RPMI8226 (cell line): ENCODE measurements at places on chromosomes 4 and X.

DNA sequence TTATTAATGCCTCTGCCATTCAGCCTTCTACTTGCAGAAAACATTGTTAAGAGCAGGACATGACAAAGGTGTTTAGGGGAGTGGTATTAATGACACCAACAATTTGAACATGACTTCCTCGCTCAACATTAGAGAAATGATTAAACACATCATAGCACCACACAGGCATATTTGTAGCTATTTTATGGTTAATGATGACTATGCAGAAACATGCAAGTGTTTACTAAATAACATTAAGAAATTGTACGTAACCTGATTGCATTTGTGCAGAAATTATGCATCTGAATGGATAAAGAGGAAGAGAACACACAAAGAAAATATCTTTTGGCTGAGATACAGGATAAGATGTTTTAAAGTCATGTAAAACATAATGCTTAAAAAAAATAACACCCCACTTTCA is 323.5 kb downstream of the LDB2 start:
- DNase-seq, result no peak

- no peak for DNase-seq
These were observed 13.2 kb upstream of the CTSO start for GRCh38 chr4:155966731-155967395.

DNA sequence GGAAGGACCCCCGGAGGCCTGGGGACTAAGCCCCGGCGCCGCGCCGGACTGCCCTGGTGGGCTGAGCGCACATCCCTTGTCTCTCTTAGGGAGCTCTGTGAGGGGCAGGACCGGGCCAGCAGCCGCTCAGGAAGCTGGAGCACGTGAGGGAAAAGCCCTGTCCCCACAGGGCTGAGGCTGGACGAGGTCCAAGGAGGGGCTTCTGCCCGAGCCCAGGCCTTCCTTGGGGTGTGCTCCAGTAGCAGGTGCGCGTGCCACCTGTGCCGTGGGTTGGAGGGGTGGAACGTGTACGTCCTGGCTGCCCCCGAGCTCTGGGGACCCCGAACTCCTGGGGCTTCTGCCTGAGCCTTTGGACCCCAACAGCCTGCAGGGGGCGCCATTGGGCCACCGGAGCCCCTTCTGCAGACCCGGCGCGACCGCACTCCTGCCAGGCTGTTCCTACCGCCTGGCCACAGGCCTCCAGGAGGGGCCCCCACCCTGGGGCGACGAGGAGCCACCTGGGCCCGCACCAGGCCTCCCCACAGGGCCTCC is 27.2 kb downstream of the TACC3 start:
- DNase-seq, result peak; percentile 83

DNA sequence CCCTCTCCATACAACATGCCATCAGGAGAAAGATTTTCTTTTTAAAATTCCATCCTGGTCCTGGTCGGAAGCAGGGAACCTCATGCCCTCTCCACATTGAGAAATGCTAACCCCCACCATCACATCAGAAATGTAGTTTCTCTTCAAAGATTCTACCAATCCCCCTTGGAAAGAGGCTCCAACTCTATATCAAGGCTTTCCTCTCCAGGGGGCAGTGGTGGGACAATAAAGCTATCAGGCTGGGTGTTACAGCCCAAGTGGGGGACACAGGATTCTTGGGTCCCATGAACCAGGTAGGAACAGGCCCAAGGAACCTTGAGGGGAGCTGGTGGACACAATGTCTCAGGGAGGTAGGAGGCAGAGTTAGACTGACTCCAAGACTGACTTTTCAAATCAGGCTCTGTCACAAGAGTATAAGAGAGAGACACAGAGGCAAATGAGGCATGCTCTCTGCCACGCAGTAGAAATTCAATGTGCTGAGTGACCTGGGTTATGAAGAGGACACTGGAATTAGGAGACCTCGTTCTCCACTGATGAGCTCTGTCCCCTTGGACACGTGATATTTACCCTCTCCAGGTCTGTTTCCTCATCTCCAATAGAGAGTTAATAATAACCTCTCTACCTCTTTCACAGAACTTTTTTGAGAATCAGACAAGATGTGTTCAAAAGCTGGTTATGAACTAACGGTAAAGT is 4.5 kb downstream of the GJB1 start:
- DNase-seq, result no peak

DNA sequence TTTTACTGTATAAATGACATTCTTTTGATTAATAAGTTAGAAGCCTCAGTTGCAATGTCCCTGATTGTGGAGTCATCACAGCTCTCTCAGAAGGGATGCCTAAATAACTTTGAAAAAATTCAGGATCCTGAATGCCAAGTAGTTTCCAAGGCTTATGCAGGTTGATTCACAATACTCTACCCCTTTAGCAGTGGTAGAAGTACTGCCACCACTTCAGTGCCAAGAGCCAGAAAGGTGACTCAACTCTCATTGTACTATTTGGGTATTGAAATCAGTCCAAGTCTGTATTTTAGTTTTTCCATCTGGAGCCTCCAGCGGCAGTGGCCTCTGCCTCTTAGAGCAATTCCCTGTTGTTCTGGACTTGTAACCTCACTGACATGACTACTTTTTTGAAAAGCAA is 320.1 kb upstream of the NDST4 start:
- no peak for DNase-seq

DNA sequence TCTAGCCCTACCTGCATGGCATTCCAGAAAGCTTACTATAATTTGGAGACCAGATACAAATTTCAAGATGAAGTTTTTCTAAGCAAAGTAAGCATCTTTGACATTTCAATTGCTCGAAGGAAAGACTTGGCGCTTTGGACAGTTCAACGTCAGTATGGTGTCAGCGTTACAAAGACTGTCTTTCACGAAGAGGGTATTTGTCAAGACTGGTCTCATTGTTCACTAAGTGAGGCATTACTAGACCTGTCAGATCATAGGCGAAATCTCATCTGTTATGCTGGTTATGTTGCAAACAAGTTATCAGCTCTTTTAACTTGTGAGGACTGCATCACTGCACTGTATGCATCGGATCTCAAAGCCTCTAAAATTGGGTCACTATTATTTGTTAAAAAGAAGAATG is 17.6 kb downstream of the THAP9 start:
- DNase-seq, result no peak

- DNase-seq, result no peak
These were observed 67.5 kb upstream of the CLDN34 start for GRCh38 chrX:9899640-9900111.

DNA sequence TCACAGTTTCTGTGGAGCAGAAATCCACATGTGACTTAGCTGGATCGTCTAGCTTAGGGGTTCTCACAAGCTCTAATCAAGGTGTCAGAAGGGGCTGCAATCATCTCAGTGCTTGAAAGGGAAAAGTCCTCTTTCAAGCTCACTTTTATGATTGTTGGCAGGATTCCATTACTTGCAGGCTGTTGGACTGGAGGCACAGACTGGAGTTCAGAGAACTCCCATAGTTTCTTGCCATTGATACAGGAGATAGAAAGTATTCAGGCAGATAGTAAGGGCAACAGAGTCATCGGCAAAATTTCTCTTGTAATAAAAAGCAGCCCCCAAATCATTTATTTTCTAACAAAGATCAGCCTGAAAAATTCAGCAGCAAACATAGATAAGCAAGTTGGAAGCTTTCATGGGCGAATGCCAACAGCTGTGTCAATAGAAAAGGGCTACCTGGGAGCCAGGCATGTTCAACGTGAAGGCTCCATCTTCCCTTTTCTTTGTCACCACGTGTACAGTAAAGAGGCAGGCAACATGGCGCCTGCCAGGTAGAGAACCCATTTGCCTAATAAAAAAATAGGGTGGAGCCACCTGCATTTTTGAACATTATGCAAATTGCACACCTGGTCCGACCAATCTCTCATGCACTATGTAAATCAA is 64.4 kb downstream of the CXCL13 start:
- no peak for DNase-seq

- DNase-seq, result no peak
These were observed 13.3 kb upstream of the DCK start for GRCh38 chr4:70980196-70980595.

DNA sequence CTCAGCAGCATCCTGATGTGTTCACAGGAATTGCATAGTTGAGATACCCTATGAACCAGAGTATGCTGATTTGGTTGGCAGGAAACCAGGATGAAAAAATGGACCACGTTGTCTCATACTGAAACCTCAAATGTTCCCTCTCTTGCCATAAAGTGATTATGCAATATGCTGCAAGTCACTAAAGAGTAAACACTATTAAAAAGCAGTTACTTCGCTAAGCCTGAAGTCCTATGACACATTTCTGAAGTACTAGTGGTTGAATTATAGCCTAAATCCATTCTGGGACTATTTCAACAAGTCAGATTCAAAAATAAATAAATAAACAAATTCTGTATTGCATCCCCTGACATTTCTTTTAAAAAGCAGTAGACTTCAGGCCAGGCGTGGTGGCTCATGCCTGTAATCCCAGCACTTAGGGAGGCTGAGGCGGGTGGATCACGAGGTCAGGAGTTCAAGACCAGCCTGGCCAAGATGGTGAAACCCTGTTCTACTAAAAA is 106.0 kb upstream of the NAP1L5 start:
- no peak for DNase-seq

DNA sequence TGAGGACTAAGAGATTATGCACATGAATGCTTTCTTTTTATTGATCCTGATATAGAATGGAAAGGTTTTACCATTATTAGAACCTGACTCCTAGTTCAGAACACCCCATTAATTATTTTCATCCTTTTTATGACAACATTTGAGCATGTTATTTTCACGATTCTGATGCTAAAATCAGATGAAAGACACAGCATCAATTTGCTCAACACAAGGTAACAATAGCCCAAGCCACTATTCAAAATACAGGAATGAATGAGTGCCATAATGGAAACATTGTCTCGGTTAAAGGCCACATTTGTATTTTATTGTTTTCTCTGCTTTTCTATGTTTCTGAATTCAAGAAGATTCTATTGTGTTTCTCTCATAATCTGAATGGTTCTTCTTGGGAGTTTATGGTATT is 126.3 kb upstream of the POF1B start:
- DNase-seq, result no peak

DNA sequence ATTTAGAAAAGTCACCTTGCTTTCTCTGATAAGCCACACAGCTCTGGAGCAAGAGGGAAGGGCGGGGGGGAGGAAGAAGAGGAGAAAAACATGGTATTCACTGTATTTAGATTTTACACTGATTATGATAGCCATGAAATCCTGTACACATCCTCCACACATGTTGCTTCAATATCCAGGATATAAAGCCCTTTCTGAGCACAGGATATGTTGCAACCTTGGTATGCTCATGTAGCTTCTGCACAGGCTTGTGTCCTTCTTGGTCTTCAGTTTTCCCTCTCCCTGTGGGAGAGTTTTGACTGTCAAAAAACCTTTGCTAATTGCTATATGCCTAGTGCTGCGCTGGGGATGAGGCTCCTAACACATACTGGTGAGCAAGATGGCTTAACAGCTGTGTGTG is 61.9 kb upstream of the DAPP1 start:
- no peak for DNase-seq

DNA sequence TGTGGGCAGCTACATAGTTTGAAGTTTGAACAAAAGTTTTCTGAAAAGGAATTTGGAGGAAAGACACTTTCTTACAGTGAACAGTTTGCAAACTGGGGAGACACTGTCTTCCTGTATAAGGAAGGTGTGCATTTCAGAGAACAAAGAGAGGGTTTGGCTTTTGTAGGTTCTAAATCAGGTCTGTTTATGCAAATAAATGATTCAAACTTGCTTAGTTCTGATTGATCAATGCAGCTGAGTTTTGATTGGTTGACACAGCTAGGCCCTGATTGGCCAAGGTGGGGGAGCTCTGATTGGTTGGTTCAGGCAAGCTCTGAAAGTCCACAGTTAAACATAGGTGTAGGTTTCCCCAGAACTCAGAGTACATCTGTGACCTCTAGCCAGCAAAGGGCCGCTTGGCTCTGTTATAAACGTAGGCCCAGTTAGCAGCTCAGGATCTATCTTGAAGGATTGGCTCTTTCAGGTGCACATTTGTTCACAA is 63.0 kb upstream of the ENPP6 start:
- no peak for DNase-seq

DNA sequence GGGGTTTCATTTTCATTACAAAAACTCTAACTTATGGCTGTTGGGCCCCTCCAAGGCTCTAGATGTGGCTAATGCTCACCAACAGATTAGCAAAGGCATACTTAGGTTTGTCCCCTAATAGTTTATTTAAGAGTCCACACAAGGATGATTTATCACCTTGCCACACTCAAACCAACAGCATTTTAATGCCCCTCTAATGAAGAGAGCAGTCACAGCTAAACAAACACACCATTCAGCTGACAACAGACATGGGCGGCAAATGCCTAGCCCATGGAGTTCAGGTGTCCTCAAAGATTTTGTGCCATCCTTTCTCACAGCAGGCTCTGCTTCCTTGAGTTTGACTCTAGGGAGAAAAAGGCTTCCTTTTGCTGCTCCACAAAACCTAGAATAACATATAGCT is 61.8 kb upstream of the CITED1 start:
- no peak for DNase-seq

DNA sequence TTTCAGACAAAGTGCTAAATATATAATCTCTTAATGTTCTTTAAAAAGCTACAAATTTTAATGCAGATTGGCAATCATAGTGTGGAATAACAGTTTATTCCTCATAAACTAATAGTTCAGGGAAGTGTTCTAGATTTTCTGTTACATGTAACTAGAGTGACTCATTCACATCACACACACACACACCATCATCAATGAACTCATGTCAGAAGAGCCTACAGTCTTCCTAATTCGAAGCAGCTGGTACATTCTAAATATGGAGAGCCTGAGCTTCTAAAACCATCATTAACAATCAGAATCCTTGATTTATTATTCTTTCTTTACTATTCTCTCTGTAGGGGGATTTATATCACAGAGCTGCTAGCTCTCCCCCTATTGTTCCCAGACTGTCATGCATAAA is 49.6 kb downstream of the DKK2 start:
- DNase-seq, result no peak

GRCh38 chrX:44785652-44786051 is 58.2 kb upstream of the DUSP21 start:
- no peak for DNase-seq

GRCh38 chr4:152424977-152425376 is 110.9 kb downstream of the FBXW7 start:
- DNase-seq, result no peak

DNA sequence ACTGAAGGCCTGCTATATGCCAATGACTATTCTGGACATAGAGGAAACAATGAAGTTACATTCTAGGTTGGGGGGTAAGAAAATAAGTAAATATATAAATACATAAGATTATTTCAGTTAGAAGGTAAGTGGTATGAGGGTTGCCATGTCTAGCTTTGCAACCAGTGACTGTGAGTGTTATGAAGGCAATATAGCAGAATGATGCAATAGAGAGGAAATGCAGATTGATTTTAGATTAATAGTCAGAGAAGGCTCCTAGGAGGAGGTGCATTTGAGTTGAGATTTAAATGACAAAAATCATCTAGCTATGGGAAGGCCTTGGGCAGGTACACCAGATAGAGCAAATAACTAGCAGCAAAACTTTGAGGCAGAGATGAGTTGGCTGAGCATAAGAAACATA is 243.2 kb downstream of the FBXO8 start:
- no peak for DNase-seq

GRCh38 chr4:15677507-15677988 is 4.1 kb upstream of the FAM200B start:
- DNase-seq, result no peak
